A549 treated with dexamethasone at 1 μM for 4 hours (cell line): ENCODE measurements at places on chromosomes 5 and 9. TPM values are rescaled to one million over a fixed set of nuclear protein-coding genes. Genes with fewer than 3 reads are reported as not detected.

HMCN2 gene
- 0.02 to 0.12 TPM (median 0.02 TPM) in 5 replicates for total RNA-seq

WDR55 gene
- 24.6 to 32.8 TPM (median 31.8 TPM) in 5 replicates for total RNA-seq

SLC36A2 gene
- total RNA-seq, result not detected in 5 replicates

PAEP gene
- 0.14 to 0.45 TPM (median 0.36 TPM) in 5 replicates for total RNA-seq

NACC2 gene
- 23.5 to 43.9 TPM (median 42.5 TPM) in 5 replicates for total RNA-seq

SEMA6A gene
- 0.15 to 0.46 TPM (median 0.18 TPM) in 5 replicates for total RNA-seq

ADAMTS13 gene
- total RNA-seq, result 0.30 to 0.49 TPM (median 0.40 TPM) in 5 replicates

PCDHB7 gene
- total RNA-seq, result 0.02 TPM in 1 of 5 replicates, not detected in the others
